ENCODE measurements at places on chromosomes 6 and 20.

DNA sequence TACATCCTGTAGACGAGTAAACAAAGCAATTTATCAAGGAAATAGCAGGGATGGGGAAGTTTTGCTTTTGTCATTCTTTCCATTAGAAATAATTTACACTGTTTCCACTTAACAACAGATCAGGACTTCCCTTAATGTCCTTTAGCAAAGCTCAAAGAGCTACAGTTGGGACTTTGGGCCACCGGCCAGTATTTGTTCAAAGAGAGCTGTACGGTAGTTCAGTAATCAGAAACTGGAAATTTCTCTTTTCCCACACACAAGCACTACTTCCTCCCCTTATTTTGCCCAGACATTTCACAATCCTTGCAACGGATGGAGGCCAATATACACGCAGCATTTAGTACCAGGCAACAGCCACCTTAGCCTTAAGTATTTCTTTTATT, 12.1 kb upstream of the HINT3 start:
- no peak for DNase-seq

GRCh38 chr6:34657307-34657978, 39.1 kb downstream of the ILRUN start:
- no peak for DNase-seq

GRCh38 chr6:9398071-9398766, 962.9 kb upstream of the SLC35B3 start:
- DNase-seq: no peak

DNA sequence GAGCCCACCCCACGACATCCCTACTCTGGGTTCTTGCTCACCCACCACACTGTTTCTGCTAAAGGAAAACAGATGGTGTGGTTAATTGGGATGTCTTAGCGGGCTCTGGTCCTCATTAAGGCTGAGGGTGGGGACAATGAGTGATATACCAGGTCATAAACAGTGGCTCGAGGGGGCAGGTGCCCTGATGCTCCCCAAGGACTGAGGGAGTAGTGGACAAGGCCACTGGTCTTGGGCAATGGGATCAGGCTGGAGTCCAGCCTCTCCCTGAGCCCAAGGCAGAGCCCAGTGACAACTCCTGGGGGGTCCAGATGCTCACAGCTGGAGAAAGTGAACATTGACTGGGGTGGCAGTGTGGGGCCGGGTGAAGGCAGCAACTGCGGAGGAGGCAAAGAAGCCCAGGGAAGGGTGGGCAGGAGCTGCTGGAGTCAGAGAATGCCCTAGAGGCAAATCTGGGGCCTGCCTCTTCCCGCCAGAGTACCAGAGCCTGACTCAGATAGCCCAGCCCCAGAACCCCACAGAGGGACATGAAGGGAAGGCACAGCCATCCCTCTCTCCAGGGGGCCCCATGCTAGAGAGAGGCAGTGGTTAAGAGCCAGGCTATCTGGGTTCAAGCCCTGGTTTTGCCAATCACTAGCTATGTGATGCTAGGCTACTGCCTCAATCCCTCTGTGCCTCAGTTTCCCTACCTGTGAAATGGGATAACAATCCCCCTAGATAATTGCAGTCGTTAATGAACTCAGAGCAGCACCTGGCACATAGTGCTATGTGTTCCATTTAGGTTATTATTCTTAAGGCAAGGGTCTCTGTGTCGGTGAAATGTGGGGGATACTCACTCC, 72.3 kb downstream of the MRPL14 start:
- DNase-seq: no peak
